ENCODE measurements at places on chromosomes 6 and 20.

- peaks cover 38% of the 10 kb centered on the region for H3K4me1 ChIP-seq
- no peaks in the 10 kb centered on the region for H3K36me3 ChIP-seq
- H3K27me3 ChIP-seq: peaks cover 11% of the 10 kb centered on the region
- no peak for DNase-seq
Observed at GRCh38 chr6:3165631-3166534, 8.5 kb upstream of the TUBB2A start.

DNA sequence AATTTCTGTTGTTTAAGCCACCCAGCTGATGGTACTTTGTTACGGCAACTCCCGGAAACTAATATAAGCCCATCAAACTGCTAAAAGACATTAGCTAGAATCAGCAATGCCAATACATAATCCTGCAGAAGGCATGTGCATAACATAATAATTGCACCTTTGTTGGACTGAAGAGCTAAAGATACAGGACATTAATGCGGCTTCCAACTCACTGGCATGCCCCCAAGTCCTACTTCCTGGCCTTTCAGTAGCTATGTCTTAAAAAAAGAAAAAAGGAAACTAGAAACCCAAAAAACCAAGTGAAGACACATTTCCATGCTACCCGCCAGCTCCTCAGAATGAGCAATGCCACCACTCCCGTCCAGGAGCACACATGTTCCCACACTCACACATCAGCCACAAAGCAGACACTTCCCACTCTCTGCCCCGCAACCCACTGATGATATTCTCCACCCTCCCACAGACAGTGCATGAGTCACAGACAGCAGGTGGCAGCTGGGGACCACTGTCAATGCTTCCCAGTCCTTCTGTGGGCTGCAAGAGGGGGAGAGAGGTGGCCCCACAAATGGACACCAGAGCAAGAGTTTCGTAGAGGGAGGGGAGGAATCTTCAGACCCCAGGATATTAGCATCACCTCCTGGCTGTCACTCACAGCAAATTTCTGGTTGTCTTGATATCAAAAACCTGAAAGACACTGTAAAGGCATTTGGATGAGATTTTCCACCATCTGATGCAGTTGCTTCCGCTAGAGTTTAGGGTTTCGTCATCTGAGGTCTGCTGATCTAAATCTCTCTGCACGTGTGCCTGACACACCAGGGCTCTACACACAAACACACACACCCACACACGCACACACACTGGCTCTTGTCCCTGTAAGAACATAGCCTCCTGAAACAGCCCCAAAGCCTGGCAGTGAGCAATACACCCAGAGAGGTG, 32.8 kb downstream of the GFOD1 start:
- H3K36me3 ChIP-seq: no peaks in the 10 kb centered on the region
- DNase-seq: no peak
- no peak overlapping the region for H3K27ac ChIP-seq
- no peaks in the 10 kb centered on the region for H3K27me3 ChIP-seq

DNA sequence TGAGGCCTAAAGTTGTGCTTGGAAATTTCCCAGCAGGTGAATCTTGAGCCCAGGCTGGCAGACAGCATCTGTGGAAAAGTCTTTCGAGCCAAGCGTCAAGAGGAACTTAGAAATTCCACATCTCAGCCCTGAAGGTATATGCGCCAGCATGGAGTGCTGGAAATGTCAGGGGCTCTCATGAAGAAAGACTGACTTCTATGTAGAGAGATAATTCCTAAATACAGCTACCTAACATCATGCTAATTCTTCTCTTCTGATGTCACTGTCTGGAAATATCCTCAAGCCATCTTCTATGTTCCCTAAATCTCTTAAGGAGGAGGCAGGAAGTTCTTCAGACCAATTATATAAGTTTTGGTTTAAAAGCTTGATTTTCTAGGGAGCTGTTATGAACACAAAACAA, 492.4 kb upstream of the MARCKS start:
- no peak overlapping the region for H3K4me3 ChIP-seq
- H3K27ac ChIP-seq: no peak overlapping the region
- no peaks in the 10 kb centered on the region for H3K27me3 ChIP-seq
- peaks cover 29% of the 10 kb centered on the region for H3K4me1 ChIP-seq

DNA sequence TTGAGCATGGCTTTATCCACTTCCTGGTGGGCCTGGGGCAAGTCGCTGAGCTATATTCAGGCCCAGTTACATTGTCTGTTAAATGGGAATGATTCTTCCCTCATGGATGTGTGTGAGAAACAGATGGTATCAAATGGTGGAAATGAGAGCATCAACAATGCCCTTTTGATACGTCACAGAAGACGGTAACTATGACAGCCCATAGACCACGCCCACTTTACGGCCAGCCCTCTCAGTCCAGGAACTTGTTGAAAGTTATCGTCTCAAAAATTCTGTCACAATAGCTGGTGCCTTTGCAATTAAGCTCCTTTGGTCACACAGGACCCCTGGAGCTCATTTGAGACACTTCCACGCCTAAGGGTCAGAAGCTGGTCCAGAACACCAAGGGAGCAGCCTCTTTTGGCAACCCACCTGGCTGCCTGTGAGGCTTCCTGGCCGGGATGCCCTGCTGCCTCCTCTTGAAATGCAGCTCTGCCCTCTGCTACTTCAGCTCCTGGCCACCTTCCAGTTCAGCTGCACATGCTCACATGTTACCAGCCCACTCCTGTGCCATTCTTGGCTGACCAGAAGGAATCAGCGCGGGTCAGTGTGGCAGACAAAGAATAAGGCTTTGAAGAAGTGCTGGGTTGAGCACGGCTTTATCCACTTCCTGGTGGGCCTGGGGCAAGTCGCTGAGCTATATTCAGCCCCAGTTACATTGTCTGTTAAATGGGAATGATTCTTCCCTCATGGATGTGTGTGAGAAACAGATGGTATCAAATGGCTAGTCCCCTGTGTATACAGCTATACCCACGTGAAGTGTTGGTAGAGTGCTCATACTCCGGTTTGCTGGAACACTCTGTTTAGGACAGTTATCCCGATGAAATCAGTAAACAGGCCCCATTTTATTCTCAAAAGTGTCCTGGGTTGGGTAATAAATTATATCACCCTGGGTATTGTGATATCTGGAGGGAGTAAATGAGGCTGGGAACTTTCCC, 199.2 kb upstream of the SUPT3H start:
- H3K27ac ChIP-seq: no peak overlapping the region
- no peak for DNase-seq
- H3K36me3 ChIP-seq: no peaks in the 10 kb centered on the region
- H3K4me1 ChIP-seq: peaks cover 4% of the 10 kb centered on the region

GRCh38 chr20:59364611-59365010, 64.2 kb downstream of the EDN3 start:
- H3K27me3 ChIP-seq: peaks cover 34% of the 10 kb centered on the region
- no peak overlapping the region for H3K27ac ChIP-seq
- H3K36me3 ChIP-seq: no peaks in the 10 kb centered on the region
- peaks cover 50% of the 10 kb centered on the region for H3K4me1 ChIP-seq
- H3K4me3 ChIP-seq: no peak overlapping the region

DNA sequence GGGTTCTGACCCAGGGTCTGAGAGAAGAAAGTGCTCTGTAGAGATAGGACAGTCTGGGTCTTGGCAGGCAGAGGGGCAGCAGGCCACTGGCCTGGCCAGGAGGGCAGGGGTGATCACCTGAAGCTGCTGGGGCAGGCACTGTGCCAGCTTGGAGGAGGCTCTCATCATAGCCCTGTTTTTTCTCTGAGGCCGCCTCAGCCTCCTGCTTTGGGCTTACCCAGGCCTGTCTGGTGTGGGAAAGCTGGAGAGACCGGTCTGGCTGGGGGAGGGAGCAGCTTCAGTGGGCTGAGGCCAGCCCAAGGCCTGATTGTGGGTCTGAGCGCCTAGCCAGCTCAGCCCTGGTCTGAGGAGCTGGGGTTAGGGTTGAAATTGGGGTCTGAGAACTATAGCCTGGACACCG, 3.9 kb downstream of the LPIN3 start:
- no peak overlapping the region for H3K4me3 ChIP-seq
- peaks cover 13% of the 10 kb centered on the region for H3K4me1 ChIP-seq
- H3K36me3 ChIP-seq: peaks cover 3% of the 10 kb centered on the region
- H3K27ac ChIP-seq: peak overlapping the region; percentile 62
- no peaks in the 10 kb centered on the region for H3K27me3 ChIP-seq

GRCh38 chr20:47438464-47439381, 63.0 kb upstream of the NCOA3 start:
- H3K4me1 ChIP-seq: peaks cover 13% of the 10 kb centered on the region
- peak overlapping the region; percentile 17 for H3K4me3 ChIP-seq
- H3K27ac ChIP-seq: peak overlapping the region; percentile 84
- DNase-seq: no peak
- no peaks in the 10 kb centered on the region for H3K27me3 ChIP-seq
- H3K36me3 ChIP-seq: no peaks in the 10 kb centered on the region

- H3K36me3 ChIP-seq: peaks cover 7% of the 10 kb centered on the region
- H3K27ac ChIP-seq: no peak overlapping the region
- H3K4me3 ChIP-seq: no peak overlapping the region
- no peaks in the 10 kb centered on the region for H3K4me1 ChIP-seq
- no peaks in the 10 kb centered on the region for H3K27me3 ChIP-seq
Observed at GRCh38 chr20:19682249-19682648, 75.8 kb upstream of the RIN2 start.

DNA sequence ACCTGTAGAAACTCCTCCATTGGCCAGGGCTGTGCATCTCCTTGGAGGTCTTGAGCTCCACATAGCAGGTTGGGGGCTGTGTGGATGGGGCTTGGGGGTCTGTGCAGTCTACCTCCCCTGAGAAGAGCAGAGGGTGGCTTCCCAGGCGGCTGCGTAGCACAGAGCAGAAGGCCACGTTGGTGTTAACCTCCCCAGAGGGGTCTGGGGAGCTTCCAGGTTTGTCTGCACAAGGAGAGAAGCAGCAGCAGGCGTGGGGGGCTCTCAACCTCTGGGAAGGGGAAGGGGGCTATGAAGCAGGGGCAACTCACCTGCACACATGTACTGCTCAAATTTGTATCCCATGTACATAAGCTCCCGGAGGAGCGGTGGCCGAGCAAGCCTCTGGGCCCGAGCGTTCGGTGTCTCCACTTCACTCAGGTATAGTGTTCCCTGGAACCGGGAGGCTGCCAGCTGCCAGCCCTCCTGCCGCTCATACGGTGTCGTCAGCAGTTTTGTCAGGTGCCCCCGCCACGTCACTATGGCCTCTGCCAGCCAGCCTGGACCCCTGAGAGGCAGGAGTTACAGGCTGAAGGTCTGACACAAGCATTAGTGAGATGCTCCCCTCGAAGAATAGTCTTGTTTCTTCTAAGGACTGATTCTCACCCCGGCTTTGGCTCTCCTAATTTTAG, 1.2 kb downstream of the DXO start:
- H3K4me3 ChIP-seq: peak overlapping the region; percentile 98
- H3K27me3 ChIP-seq: no peaks in the 10 kb centered on the region
- H3K4me1 ChIP-seq: peaks cover 16% of the 10 kb centered on the region
- peak overlapping the region; percentile 100 for H3K27ac ChIP-seq
- peaks cover 18% of the 10 kb centered on the region for H3K36me3 ChIP-seq
- DNase-seq: no peak

- no peaks in the 10 kb centered on the region for H3K36me3 ChIP-seq
- peaks cover 4% of the 10 kb centered on the region for H3K27me3 ChIP-seq
Observed at GRCh38 chr20:56352345-56353055, 6.3 kb upstream of the FAM210B start.

- peaks cover 3% of the 10 kb centered on the region for H3K27me3 ChIP-seq
- no peaks in the 10 kb centered on the region for H3K36me3 ChIP-seq
- H3K4me3 ChIP-seq: no peak overlapping the region
Observed at GRCh38 chr6:45532721-45533210, 155.0 kb upstream of the SUPT3H start.

- no peaks in the 10 kb centered on the region for H3K36me3 ChIP-seq
- H3K27ac ChIP-seq: no peak overlapping the region
- DNase-seq: no peak
- no peaks in the 10 kb centered on the region for H3K27me3 ChIP-seq
Observed at GRCh38 chr6:64589961-64590360, 954.4 kb downstream of the PHF3 start.

GRCh38 chr20:49595811-49596561, 28.0 kb upstream of the PTGIS start:
- peak overlapping the region; percentile 56 for H3K27ac ChIP-seq
- H3K36me3 ChIP-seq: no peaks in the 10 kb centered on the region
- DNase-seq: no peak
- no peak overlapping the region for H3K4me3 ChIP-seq

All from type B pancreatic cell (in vitro differentiated cells).